ENCODE measurements at places on chromosomes 16 and 17. TPM values are rescaled to one million over a fixed set of nuclear protein-coding genes. Genes with fewer than 3 reads are reported as not detected.

The CDK12 gene
- total RNA-seq, result 21.5 TPM

The FOXK2 gene
- 33.9 TPM for total RNA-seq

The ITGAX gene
- 0.64 TPM for total RNA-seq

The QPRT gene
- total RNA-seq, result not detected

The KRTAP1-1 gene
- total RNA-seq, result not detected

The PDE6G gene
- total RNA-seq, result 0.25 TPM

The TMEM98 gene
- 44.2 TPM for total RNA-seq

The ZG16B gene
- 1.5 TPM for total RNA-seq

The CES4A gene
- 0.33 TPM for total RNA-seq

The KCNJ2 gene
- 2.9 TPM for total RNA-seq

The TBC1D3 gene
- total RNA-seq, result not detected

The POLG2 gene
- total RNA-seq, result 6.1 TPM

The SYNRG gene
- total RNA-seq, result 11.7 TPM

The FZD2 gene
- 0.07 TPM for total RNA-seq

The CLEC10A gene
- total RNA-seq, result not detected

The HS3ST2 gene
- total RNA-seq, result not detected

The SLFN12 gene
- 38.2 TPM for total RNA-seq

The SLC22A31 gene
- total RNA-seq, result not detected

The PLSCR3 gene
- 66.6 TPM for total RNA-seq

The ENPP7 gene
- not detected for total RNA-seq

The GPR142 gene
- not detected for total RNA-seq

The TBC1D3G gene
- 0.89 TPM for total RNA-seq

The C17orf50 gene
- not detected for total RNA-seq

The KRTAP4-3 gene
- not detected for total RNA-seq

The KATNIP gene
- total RNA-seq, result 9.3 TPM

The HIC1 gene
- 62.2 TPM for total RNA-seq

The KRT39 gene
- total RNA-seq, result not detected

The TNK1 gene
- total RNA-seq, result 0.15 TPM

The CES5A gene
- total RNA-seq, result not detected

The ZMYND15 gene
- 0.10 TPM for total RNA-seq

The TPSB2 gene
- total RNA-seq, result not detected

The HAP1 gene
- not detected for total RNA-seq

The SEPTIN1 gene
- not detected for total RNA-seq

The ABCA8 gene
- total RNA-seq, result not detected

The STH gene
- total RNA-seq, result not detected

The SOST gene
- total RNA-seq, result not detected

The HS3ST3A1 gene
- 0.07 TPM for total RNA-seq

The PRR29 gene
- total RNA-seq, result not detected

The MARCHF10 gene
- not detected for total RNA-seq

The MVD gene
- 67.0 TPM for total RNA-seq

The TP53TG3E gene
- not detected for total RNA-seq

The MSLN gene
- not detected for total RNA-seq

The RNF112 gene
- total RNA-seq, result 0.10 TPM

The ZNF785 gene
- 4.8 TPM for total RNA-seq

The CIBAR2 gene
- total RNA-seq, result not detected

The ZFP3 gene
- total RNA-seq, result 0.94 TPM

Data from mammary microvascular endothelial cell (primary cell).